Esophagus mucosa (tissue), 1 donor: ENCODE measurements at places on chromosomes 16 and 17. TPM values are rescaled to one million over a fixed set of nuclear protein-coding genes. Genes with fewer than 3 reads are reported as not detected.
A peak's percentile ranks its signal among the peaks of the same experiment; 100 is the strongest.

- peak; percentile 7 for ATAC-seq
These were observed 1.6 kb downstream of the CD7 start for GRCh38 chr17:82315703-82316358.

DNA sequence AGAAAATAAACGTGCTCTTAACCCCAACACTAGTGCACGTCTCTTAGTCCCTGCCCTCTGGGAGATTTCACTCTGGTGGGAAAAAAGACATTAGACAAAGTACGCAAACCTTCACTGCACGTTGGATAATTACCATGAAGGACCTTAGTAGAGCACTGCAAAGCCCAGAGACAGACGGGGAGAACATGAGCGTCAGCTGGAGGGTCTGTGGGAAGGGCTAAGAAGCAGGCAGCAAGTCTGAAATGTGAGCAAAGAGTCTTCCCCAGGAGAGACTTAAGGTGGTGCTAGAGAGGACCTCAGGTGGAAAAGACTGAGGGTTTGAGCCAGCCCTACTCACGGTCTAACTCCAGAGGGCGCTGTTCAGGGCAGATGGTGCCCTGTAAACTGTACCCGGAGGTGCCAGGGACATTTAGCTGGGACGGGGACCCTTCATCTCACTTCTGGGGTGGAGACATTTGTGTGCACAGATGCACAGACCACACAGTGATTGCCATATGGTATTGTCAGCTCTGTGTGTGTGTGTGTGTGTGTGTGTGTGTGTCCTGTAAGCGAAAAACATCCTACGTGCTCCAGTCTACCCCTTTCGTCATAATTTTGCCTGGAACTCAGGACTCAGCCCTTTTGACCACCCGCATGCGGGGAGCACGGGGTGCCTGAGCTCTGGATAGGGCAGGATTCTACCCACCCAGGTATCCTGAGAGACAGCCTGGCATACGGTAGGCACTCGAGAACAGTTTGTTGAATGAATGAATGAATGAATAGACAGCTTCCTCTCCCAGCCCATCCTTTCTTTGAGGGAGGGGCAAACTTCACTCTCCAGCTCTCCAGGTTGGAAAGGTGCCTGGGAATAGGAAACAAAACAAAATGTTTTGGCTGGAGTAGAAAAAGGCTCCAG lies 10.1 kb upstream of the STAC2 start:
- ATAC-seq = peak; percentile 50

Gene CD7
- total RNA-seq = 0.80 TPM

GRCh38 chr17:63762161-63763078 lies 11.0 kb downstream of the CCDC47 start:
- ATAC-seq = no peak

Gene HYDIN
- 0.20 TPM for total RNA-seq

Gene ITGB3
- total RNA-seq = 1.7 TPM
